ENCODE measurements at places on chromosomes 7 and 10. TPM values are rescaled to one million over a fixed set of nuclear protein-coding genes. Genes with fewer than 3 reads are reported as not detected.

DNA sequence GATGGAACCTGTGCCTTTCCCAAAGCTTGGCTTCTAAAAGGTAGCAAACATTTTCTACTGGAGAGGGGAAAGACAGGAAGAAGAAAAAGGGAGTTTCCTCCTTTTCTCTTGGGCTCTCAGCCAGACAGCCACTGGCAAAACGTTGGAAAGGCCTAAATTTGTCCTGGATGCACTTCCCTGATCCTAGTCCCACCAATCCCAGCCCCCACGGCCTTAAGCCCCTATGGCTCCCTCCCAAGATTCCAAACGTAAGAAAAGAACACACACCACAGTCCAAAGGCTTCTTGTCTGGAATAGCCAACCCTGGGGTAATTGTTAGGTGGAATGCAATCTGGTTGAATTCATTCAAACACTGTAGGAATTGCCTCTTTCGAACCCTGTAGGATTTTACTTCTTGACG, 959 bp upstream of the TLX1 start:
- peaks cover 28% of the 10 kb centered on the region for H3K4me1 ChIP-seq
- H3K27me3 ChIP-seq = peaks cover 17% of the 10 kb centered on the region
- no peak for DNase-seq
- no peaks in the 10 kb centered on the region for H3K36me3 ChIP-seq
- H3K4me3 ChIP-seq = no peak overlapping the region

RNLS gene
- total RNA-seq = 13.3 TPM

- DNase-seq = no peak
- H3K27me3 ChIP-seq = no peaks in the 10 kb centered on the region
- no peaks in the 10 kb centered on the region for H3K36me3 ChIP-seq
- no peak overlapping the region for H3K27ac ChIP-seq
Observed at GRCh38 chr7:36338256-36338655, 51.4 kb upstream of the ANLN start.

DNA sequence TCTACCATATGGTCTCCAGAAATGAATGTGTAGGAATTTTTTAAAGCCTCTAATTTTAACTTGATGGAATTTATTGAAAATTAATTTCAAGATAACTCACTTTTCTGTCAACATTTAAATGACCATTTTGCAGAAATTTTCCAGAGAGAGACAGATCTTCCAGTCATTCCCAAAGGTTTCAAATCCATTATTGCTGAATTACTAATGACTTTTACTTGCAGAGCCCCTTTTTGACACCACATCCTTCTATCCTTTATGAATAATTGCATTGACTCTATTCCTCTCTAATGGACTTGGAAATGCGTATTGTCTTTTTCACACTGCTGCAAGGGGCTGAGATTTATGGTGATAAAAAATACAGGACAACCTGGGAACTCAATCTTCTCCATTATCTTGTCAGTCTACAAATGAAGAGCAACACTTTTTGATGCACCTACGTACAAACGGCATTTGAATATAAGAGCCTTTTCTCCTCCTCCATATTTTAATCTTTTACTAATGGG, 42.7 kb downstream of the CUBN start:
- H3K36me3 ChIP-seq = no peaks in the 10 kb centered on the region
- no peaks in the 10 kb centered on the region for H3K27me3 ChIP-seq
- peaks cover 10% of the 10 kb centered on the region for H3K4me1 ChIP-seq
- no peak overlapping the region for H3K4me3 ChIP-seq

- no peaks in the 10 kb centered on the region for H3K4me1 ChIP-seq
- H3K27me3 ChIP-seq = no peaks in the 10 kb centered on the region
- H3K4me3 ChIP-seq = no peak overlapping the region
Observed at GRCh38 chr7:143214789-143215679, 6.8 kb upstream of the TAS2R40 start.

DNA sequence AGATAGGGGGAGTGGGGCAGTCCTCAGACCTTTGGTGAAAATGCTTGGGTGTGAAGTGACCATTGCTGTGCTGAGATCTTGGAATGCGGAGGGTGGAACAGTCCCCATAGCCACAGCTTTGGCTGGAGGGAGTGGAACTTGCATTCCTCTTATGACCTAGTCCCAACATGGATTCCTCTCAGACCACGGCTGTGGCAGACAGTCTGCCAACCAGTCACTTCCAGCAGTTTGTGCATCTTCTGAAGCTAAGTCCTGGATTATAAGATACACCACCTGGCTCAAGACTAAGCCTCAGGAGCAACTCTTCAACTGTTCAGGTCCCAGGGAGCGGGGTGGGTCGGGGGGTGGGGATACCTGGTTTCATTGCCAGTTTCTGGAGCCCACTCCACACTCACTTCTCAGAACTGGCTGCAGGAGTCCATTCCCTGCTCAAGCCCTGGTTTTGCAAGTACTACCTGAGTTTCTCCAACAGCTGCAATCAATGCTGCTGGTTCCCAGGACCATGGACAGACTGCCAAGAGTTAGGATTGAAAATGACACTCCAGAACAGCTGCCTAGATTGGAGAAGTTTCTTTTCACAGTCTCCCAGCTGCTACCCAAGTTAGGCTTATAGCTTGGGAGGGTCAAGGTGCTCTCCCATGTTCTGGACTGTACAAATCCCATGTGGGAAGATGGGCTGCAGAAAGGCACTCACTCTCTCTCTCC, 29.1 kb upstream of the DGKB start:
- no peaks in the 10 kb centered on the region for H3K27me3 ChIP-seq
- DNase-seq = no peak
- no peaks in the 10 kb centered on the region for H3K4me1 ChIP-seq
- H3K27ac ChIP-seq = no peak overlapping the region
- no peaks in the 10 kb centered on the region for H3K36me3 ChIP-seq
